A549 treated with DMSO at 1 μM for 4 hours (cell line): ENCODE measurements at places on chromosomes 12 and 14. TPM values are rescaled to one million over a fixed set of nuclear protein-coding genes. Genes with fewer than 3 reads are reported as not detected.

Gene RILPL2
- 1.2 to 1.9 TPM (median 1.6 TPM) in 5 replicates for total RNA-seq

Gene PRPH
- 0.52 to 1.2 TPM (median 0.83 TPM) in 5 replicates for total RNA-seq

Gene C12orf60
- 1.4 to 2.2 TPM (median 1.8 TPM) in 5 replicates for total RNA-seq

Gene HEBP1
- 56.0 to 61.8 TPM (median 57.3 TPM) in 5 replicates for total RNA-seq

Gene JPH4
- total RNA-seq = 0.05 to 0.07 TPM in 2 of 5 replicates, not detected in the others

Gene CYP46A1
- 0.10 to 0.38 TPM (median 0.15 TPM) in 5 replicates for total RNA-seq

Gene SELPLG
- 0.94 to 1.3 TPM (median 1.0 TPM) in 5 replicates for total RNA-seq

Gene ADAM21
- total RNA-seq = 0.06 TPM in 2 of 5 replicates, not detected in the others

Gene PRB2
- total RNA-seq = not detected in 5 replicates

Gene PLD4
- total RNA-seq = 0.05 to 0.17 TPM (median 0.10 TPM) in 4 of 5 replicates, not detected in the other

Gene LRTM2
- total RNA-seq = 0.08 to 0.18 TPM in 2 of 5 replicates, not detected in the others

Gene ISM2
- total RNA-seq = 0.30 to 0.64 TPM (median 0.49 TPM) in 5 replicates

Gene KRT78
- total RNA-seq = 0.07 to 0.19 TPM (median 0.16 TPM) in 3 of 5 replicates, not detected in the others

Gene PIWIL1
- not detected in 5 replicates for total RNA-seq

Gene RASSF9
- total RNA-seq = 0.22 to 0.46 TPM (median 0.40 TPM) in 5 replicates

Gene OAS2
- total RNA-seq = 0.16 to 0.37 TPM (median 0.27 TPM) in 4 of 5 replicates, not detected in the other

Gene ANKRD33
- total RNA-seq = 0.05 to 0.06 TPM in 2 of 5 replicates, not detected in the others

Gene SALL2
- total RNA-seq = 0.89 to 1.3 TPM (median 1.0 TPM) in 5 replicates

Gene KLRG1
- 0.97 to 2.4 TPM (median 1.6 TPM) in 5 replicates for total RNA-seq

Gene TNS2
- 9.8 to 16.6 TPM (median 11.8 TPM) in 5 replicates for total RNA-seq

Gene ABCD2
- total RNA-seq = not detected in 5 replicates
